ENCODE measurements at places on chromosomes 6 and 20. TPM values are rescaled to one million over a fixed set of nuclear protein-coding genes. Genes with fewer than 3 reads are reported as not detected.

DNA sequence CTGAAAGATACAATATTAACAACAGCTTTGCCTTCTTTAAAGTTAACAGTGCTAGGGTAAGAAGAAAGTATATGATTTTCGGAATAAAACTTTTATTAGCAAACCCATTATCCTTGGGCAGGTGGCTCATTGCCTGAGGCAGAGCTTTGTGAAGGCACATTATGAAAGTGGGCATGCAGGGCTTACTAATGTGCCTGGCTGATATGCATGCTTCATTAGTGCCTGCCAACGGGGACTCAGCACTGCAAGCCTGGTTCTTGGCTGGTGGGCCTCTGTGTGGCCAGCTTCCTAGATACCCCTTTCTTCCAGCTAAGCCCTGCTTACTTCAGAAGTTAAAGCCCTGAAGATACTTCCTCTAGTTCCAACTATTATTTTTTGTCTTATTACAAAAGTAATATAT lies 481.6 kb downstream of the ADGRB3 start:
- DNase-seq = no peak

- no peak for DNase-seq
Measured at GRCh38 chr6:30507849-30508827, 18.8 kb downstream of the HLA-E start.

- no peak for DNase-seq
Measured at GRCh38 chr6:30688569-30688968, 2.1 kb upstream of the PPP1R18 start.

GRCh38 chr6:49118478-49118877 lies 344.6 kb downstream of the MMUT start:
- DNase-seq = no peak

Gene WASF1
- total RNA-seq = 159 TPM

DNA sequence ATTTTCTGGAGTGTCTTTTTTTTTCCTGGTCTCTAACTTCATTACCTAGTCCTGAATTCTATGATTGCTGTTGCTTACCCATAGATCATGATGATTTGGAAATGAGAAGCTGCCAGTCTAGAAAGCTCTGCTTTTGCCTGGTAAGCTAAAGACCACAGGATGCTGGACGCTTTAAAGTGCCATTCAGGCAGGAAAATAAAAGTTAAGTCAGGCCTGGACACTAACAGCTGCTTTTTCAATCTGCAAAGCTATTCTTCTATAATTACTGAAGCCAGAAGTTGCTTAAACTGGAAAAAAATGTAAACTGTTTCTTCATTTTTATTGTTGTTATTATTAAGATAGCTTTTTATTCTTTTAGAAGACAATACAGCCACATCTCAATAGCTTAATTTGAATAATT lies 129.8 kb upstream of the SPACA1 start:
- no peak for DNase-seq

- no peak for DNase-seq
Measured at GRCh38 chr6:163579111-163579879, 164.8 kb downstream of the QKI start.

GRCh38 chr6:10390495-10391298 lies 24.2 kb downstream of the TFAP2A start:
- DNase-seq = no peak

- DNase-seq = no peak
Measured at GRCh38 chr6:108118359-108118724, 43.8 kb upstream of the OSTM1 start.

DNA sequence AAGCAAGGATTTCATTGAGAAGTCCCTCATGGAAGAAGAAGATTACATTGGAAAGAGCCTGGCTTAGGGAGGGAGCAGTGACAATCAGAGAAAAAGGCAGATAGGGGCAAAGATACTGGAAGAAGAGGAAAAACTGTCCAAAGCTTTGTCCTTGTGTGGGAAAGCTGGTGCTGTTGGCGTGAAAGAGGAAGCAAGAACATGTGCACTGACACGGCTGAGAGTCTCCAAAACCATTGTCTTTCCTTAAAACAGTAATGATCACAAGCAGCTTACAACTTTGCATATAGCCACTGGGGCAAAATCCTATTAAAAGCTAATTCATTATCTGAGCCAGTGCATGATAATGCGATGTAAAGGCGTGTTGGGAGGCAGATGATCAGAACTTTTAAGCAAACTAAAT lies 85.1 kb upstream of the ESR1 start:
- DNase-seq = no peak

DNA sequence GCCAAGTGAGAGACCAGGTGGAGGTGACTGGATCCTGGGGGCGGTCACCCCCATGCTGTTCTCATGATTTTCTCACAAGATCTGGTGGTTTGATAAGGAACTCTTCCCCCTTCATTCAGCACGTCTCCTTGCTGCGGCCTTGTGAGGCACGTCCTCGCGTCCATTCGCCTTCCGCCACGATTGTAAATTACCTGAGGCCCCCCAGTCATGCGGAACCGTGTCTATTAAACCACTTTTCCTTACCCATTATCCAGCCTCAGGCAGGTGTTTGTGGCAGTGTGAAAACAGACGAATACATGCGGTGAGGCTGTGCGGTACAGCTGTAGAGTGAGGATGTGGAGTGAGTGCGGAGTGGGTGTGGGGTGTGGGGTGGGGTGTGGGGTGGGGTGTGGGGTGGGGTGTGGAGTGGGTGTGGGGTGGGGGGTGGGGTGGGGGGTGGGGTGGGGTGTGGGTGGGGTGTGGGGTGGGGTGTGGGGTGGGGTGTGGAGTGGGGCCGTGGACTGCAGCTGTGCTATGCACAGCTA lies 12.1 kb upstream of the NTSR1 start:
- no peak for DNase-seq

- DNase-seq = no peak
Measured at GRCh38 chr6:39566456-39566855, 158.8 kb downstream of the KIF6 start.

GRCh38 chr6:9540534-9541126 lies 874.2 kb downstream of the TFAP2A start:
- DNase-seq = peak; percentile 86

- no peak for DNase-seq
Measured at GRCh38 chr20:63548542-63548941, 993 bp upstream of the SRMS start.

- DNase-seq = no peak
Measured at GRCh38 chr20:51902933-51903332, 100.6 kb upstream of the SALL4 start.

Gene DEFB112
- not detected for total RNA-seq

GRCh38 chr6:46513533-46513932 lies 22.3 kb upstream of the RCAN2 start:
- no peak for DNase-seq

GRCh38 chr6:167094436-167094819 lies 28.5 kb upstream of the CCR6 start:
- DNase-seq = no peak

Gene ABCF1
- 109 TPM for total RNA-seq

Gene MPIG6B
- total RNA-seq = not detected

DNA sequence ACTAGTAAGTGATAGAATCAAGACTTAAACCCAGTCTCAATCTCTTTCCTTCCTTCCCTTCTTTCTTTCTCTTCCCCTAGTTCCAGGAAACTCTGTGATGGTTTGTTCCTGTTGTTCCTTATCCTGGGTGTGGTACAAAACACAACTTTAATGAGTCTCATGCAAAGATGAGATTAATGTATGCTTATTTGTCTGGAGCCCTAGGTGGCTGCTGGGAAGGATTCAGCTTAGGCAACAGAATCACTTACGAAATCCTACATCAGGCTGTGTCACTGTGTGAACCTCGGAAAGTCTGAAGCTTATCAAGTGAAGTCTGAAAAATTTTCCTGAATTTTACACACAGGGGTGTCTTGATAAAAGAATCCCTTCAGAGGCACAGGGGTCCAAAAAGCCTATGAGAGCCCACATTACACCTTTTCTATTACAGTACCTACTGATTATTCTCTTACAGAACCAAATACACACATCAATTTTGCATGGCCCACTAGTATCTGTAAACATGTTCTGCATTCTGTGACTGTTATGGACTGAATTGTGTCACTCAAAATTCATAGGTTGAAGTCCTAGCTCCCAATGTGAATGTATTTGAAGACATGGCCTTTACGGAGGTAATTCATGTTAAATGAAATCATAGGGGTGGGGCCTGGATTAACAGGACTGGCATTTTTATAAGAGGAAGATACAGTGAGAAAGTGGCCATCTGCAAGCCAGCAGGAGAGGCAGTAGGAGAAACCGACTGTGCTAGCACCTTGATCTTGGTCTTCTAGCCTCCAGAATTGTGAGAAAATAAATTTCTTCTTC lies 144.7 kb downstream of the MYB start:
- no peak for DNase-seq

DNA sequence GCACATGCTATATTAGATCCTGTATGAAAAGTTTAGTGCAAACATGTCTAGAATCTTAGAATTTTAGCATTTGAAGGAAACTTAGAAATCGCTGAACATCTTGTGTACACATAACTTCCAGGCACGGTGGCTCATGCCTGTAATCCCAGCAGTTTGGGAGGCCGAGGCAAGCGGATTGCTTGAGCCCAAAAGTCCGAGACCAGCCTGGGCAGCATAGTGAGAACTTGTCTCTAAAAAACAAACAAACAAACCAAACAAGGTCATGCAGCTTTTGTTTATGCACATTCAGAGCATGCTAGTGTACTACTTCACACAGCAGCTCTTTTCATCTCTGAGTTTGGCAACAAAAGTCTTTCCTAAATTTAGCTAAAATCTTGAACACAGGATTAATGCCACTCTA lies 32.2 kb downstream of the CLVS2 start:
- no peak for DNase-seq

Gene ARFGAP1
- 90.4 TPM for total RNA-seq

Gene MSH5
- total RNA-seq = 102 TPM

Gene CPXM1
- 3.8 TPM for total RNA-seq

GRCh38 chr6:1181939-1182605 lies 129.8 kb upstream of the FOXQ1 start:
- no peak for DNase-seq

DNA sequence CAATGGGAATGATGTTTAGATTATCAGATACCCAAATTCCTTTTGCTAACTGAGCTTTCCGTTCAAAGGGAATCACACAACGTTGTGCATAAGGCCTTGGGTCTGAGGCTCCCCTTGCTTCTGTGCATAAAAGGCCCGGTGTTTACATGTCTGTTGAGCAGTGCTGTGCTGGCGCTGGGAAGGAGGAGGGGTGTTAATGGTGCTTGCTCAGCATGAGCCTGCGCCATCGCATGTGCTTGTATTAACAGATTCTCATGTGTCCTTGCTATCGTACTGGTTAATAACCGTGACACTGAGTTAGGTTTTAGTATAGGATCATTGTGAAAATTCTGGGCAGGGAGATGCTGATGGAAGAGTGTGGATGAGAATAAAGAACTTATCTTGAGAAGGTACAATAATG lies 62.3 kb upstream of the TRAF3IP2 start:
- no peak for DNase-seq

DNA sequence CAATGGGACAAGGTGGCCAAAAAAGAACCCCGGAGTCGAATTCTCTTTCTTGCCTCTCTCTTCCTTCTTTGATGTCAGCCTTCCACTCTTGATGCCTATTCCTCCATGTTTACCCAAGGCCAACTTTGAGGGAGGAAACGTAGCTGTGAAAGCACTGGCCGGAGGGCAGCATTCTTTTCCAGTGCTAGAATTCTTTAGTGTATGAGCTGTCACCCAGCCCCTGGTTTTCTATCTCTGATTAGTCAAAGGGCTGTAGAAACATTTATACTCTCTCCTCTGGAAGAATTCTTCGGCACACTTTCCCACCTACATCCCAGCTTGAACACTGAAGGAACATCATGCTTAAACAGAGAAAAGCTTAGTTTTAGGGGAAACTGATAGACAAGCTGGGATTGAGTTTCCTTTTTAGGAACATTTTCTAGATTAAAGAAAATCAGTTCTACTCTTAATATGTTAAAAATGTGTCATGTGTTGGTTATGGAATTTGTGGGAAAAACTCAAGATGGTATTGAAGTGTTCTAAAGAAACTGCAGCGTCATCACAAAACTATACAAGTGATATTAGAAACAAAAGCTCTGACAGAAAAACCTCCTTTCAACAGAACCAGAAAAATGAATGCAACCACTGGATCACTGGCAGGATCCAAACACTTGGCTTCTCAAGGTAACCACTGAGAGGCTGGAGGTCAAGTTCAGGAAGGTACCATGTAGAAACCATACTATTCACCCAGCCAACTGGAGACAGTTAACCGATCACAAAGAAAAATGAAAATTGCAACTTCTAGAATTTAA lies 20.7 kb upstream of the UTRN start:
- DNase-seq = peak; percentile 35

Gene HTR1E
- total RNA-seq = not detected

Gene FAM83B
- 0.41 TPM for total RNA-seq

DNA sequence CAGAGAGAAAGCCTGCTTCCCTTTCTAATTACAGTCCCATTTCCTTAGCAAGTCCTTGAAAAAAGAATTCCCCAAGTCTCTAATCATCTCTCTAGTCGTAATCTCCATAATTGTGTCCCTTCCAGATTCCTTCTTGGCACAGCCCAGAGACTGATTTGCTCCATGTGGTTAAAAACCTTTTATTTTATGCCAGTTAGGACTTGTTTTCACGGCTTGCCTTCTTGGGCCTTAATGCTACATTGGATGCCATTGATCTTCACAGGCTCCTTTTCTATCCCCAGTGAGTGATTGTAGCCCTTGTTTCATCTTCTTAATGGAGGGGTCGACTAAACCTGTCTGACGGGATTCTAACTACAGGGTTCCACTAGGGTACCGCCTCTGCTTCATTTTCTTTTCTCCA lies 650.6 kb upstream of the ARID1B start:
- no peak for DNase-seq

Gene POM121L2
- not detected for total RNA-seq

GRCh38 chr6:167107787-167108186 lies 15.1 kb upstream of the CCR6 start:
- DNase-seq = no peak

- DNase-seq = no peak
Measured at GRCh38 chr6:29965563-29965872, 23.2 kb downstream of the HLA-A start.

DNA sequence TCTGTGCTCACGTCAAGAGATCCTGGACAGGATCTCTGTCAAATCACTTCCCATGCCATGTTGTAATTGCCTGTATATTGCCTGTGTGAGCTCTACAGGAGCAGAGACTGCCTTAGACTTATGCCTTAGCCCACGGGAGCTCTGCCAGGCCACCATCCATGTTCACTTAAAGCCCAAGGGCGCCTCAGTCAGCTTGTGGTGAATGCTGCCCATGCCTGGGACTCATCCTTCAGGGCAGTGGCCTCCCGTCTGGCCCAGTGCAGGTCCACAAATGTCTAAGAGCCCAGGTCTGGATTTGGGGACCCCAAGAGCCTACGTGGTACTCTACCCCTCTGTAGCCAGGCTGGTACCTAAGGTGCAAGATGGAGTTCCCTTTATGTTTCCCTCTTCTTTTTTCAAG lies 22.4 kb upstream of the BPIFA2 start:
- no peak for DNase-seq
